ENCODE measurements at places on chromosomes 2 and 18.

- no peak for DNase-seq
These were observed 36.6 kb downstream of the MYOM1 start for GRCh38 chr18:3183103-3183717.

DNA sequence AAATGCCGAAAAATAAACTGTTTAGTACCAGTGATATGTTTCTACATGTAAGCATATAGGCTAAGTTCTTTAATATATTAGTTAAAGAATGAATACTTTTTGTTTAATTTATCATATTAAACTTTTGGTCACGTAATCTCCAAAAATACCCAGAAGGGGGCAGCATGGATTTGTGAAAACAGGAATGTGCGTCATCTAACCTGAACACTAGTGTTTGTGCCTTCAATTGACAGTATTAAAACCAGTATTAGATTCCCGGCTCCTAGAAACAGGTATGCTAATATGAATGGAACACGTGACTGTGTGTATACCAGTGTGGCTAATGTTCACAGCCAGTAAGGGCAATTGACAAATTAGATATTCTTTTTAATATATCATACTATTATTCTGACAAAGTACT is 51.8 kb downstream of the WDR7 start:
- no peak for DNase-seq

GRCh38 chr2:119826370-119826961 is 66.7 kb downstream of the PTPN4 start:
- DNase-seq = no peak

DNA sequence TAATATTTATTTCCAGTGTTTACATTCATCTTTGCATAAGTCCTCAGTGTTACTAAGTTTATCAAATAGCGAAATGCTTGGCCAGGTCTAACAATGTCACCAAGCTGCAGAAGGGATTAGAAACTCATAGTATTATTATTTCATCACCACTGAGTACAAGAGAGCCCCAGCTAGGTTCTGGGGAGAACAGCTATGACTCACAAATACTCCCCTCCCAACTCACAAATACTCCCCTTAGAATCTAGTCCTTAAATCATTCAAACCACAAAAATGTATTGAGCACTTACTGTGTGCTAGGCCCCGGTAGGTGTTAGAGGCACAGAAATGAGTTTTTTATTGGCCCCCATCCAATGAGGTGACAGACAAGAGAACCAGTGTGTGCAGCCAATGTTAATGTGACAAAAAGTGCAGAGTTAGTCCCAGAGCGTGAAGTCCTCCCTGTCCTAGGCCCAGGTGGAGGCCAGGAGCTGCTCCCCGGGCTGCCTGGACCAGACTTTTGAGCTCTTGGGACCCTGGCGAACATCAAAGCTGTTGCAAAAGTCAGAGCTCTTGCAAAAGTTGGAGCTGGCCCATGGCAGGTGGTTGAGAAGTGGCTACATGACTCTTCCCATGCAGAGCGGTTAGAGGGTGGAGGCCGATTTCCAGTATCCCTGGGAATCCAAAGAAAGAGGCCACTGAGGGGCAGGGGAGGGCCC is 9.8 kb downstream of the STEAP3 start:
- no peak for DNase-seq

- no peak for DNase-seq
These were observed 83.9 kb downstream of the TPO start for GRCh38 chr2:1497122-1497611.

DNA sequence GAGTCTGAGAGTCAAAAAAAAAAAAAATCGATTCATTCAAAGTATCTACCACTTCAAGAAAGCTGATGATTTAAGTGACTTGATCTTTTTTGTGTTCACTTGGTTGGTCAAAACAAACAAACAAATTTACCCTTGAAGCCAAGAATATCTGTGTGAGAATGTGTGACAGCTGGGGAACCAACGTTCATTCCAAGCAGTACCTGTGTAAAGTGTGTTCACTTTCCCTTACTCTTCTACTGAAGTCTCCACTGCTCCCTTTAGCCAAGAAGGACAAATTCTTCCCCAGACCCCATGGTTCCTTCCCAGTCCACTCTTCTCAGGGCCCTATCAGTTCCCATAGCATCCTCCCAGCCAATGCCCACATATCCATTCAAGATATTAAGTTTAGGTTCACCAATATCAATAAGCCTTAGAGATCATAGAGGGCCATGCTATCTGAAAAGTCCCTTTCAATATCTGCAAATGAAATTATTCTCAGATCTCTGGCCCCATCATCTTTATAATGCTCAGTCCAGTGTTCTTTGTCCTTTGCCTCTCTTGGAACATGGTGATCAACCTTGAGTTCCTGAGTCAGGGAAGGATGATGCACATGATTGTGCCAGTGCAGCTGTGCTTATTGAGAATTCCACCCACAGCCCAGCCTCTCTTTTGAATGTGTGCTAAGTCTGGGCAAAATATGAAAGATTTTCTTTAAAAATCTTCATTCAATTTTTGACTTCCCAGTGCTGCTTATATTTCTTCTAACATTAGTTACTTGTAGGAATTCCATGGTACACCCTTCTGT is 82.8 kb upstream of the DTNA start:
- no peak for DNase-seq

DNA sequence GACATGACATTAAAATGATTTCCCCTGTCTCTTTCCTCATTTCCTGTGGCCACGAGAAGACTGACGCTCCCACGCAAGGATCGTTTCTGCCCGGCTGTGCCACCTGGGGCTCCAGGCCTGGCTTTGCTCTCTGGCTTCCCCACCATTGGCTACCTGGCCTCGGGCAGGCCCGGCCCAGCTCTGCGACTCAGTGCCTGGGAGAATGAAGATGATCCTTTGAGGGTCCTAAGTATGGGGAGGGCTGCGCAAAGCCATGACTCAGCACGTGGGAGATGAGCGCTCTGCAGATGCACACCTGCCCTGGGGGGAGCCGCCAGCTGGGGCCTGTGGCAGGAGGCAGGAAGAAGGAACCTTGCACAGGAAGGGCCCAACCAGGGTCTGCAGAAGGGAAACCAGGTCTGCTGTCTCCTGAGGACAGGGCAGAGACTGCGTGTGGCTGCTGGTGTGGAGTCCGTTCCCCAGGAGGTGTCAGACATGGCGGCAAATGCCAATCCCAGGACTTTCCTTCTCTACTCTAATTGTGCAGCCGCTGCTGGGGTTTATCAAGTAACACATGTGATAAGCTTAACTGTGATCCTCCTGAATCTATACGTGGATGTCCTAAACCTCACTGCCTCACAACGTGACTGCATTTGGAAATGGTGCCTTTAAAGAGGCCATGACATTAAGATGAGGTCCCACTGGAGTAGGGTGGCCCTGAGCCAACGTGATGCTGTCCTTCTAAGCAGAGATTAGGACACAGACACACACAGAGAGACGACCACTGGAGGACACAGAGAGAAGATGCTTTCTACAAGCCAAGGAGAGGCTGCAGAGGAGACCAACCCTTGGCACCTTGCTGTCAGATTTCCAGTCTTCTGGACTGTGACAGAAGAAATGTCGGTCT is 32.9 kb downstream of the MBP start:
- DNase-seq = no peak

DNA sequence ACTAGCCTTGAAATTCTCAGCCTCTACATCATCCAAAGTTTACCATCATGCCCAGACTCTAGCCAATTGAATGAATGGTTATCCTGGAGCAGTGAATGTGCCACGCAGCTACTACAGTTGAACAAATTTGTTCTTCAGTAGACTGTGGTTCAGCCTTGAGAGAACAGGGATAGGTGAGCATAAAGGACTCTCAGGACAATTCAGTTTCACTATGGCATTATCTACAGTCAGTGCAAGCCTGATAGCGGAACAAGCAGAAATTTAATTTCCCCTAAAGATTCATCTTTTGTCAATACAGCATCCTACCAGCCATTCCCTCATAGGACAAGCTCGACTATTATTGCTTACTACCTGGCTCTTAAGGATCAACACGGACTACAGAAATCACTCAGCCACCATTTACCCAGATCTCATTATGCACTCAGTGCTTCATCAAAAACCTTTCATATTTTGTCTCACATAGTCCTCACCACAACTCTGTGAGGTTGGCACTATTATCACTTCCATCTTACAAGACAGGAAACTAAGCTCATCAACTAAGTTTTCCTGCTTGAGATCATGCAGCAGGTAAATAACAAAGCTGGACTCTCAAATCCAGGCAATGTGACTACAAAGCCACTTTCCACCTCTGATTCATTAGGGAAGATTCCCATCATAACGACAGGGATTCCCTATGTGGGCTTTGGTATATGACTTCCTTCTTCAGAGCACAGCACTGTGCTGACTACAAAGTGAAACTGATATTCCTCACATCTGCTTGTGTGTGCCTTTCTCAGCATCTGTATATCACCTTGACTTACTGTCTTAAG is 181.5 kb upstream of the ACVR2A start:
- DNase-seq = no peak

DNA sequence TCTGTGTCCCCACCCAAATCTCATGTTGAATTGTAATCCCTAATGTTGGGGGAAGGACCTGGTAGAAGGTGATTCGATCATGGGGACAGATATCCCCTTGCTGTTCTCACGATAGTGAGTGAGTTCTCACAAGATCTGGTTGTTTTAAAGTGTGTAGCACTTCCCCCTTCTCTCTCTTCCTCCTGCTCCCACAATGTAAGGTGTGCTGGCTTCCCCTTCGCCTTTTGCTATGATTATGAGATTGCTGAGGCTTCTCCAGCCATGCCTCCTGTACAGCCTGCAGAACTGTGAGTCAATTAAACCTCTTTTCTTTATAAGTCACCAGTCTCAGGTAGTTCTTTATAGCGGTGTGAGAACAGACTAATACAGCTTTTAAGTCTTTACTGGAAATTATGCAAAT is 193.3 kb upstream of the RBBP8 start:
- DNase-seq = no peak
